ENCODE measurements at places on chromosomes 13 and 19.

DNA sequence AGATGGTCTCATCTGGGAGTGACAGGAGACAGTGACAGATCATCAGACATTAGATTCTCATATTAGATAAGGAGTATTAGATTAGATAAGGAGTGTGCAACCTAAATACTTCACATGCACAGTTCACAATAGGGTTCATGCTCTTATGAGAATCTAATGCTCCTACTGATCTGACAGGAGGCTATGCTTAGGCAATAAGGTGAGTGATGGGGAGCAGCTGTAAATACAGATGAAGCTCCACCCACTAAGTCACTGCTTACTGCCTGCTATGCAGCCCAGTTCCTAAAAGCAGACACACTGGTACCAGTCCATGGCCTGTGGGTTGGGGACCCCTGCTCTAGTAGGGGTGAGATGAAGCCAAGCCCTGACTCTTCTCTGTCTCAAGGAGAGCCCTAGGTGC is 10.0 kb upstream of the IGFL3 start:
- DNase-seq = no peak

DNA sequence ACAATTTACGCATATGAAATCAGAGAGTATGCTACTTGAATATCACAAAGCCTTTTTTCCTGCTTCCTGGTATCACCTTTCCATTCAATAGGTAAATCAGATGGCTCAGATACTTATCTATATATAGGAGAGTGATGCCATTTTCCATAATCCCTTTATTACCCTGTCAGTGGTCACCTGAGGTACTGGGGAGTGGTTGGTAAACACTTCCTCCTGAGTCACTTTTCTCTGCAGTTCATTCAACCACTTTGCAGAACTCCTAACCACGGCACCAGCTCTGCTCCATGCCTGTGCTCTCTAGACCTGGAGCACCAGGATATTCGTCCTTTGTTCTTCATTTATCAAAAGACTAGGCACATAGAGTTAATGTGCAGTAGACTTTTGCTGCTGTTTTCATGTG is 748.5 kb upstream of the KLHL1 start:
- no peak for DNase-seq

- DNase-seq = peak; percentile 82
These were observed 3.3 kb downstream of the CFD start for GRCh38 chr19:862581-863314.

DNA sequence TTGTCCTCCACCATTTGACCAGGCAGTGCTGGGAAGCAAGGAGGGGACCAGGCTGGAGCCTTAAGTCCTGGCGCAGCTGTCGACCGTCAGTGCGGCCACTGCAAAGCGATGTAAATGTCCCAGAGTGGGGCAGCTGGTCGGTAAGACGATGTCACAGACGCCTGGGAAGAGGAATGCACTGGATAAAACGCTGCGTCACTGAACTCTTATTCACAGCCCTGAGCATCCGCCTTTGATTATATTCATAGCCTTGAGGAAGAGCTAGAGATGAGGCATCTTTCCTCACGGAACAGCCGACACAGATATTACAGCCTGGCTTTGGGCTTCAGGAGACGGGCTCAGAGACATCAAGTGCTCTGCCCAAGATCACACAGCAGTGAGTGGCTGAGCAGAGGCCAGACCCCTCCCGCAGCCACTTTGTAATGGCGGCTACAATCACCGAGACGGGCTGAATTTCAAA is 17.6 kb upstream of the TUBGCP3 start:
- no peak for DNase-seq

GRCh38 chr19:40155749-40156265 is 35.4 kb upstream of the MAP3K10 start:
- DNase-seq = no peak

DNA sequence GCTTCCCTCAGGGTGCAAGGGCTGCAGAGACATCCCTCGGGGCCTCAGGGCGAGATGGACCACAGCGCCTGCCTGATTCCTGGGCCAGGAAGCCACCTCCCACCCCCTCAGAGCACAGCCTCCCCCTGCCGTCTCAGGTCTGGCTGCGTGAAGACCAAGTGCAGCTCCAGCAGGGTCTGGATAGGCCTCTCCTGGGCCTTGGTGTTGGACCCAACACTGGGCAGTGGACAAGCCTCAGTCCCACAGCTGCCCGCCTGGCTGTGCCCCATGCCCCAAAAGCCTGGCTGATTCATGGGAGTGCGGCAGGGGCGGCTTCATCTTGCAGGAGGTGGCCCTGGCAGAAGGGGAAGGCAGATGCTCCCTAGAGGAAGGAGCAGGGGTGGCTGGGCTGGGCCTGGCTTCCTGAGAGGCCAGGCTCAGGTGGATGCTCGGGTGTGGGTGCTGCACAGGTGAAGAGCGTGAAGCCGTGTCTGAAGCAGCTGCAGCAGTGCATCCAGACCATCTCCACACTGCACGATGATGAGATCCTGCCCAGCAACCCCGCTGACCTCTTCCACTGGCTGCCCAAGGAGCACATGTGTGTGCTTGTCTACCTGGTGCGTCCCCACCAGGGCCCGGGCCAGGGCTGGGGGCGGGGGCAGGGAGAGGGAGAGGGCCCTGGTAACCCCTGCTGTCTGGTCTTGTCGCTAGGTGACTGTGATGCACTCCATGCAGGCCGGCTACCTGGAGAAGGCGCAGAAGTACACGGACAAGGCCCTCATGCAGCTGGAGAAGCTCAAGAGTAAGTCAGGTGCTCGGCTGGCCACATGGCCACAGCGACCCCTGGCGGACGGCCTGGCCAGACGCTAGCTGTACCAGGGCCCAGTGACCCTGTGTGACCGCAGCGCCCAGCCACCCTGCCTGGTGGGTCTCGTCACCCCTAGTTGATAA is 21.7 kb downstream of the MAU2 start:
- peak; percentile 30 for DNase-seq

- no peak for DNase-seq
These were observed 107.6 kb downstream of the ZIC5 start for GRCh38 chr13:99863789-99864626.

GRCh38 chr13:51668580-51669195 is 84.4 kb downstream of the WDFY2 start:
- DNase-seq = no peak
